NCI-H187 treated with DMSO at 0.1 percent for 48 hours (cell line): ENCODE measurements at places on chromosomes 3 and 15.

DNA sequence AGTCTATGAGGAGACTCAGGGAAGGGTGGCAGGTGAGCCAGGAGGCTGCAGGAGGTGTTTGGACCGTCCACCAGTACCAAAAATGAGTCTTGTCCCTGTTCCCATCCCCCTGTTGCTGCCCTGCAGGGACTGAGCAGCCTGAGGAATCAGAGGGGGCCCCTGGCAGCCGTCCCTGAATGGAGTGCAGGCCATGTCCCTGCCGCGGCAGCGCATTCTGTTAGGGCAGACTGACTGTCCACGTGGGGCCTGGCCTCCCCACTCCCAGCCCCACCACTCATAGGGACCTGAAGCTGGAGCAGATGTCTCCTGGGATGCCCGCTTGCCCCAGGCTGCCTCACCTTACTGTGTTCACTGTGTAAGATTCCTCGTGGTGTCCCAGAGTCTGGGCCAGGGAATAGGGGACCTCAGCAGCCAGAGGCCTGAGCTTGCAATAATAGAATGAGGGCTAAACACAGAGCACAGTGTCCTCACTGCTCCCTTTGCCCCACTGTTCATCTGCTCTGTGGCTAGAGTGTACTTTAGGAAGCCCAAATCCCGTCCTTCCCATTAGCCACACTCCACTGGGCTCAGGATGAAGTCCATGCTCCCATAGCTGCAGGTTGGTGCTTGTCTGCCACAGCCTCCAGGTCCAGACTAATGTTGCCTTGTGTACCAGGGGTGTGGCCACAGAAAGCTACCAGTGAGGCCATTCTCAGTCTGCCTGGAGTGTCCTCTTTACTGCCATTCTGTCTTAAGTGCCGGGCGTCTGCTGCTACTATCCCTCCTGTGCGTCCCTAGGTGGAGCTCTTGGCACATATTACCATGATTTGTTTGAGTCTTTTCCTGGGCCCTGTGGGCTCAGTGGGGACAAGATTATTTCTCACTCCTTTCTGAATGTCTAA is 63.2 kb downstream of the HCN4 start:
- DNase-seq = peak; percentile 82

DNA sequence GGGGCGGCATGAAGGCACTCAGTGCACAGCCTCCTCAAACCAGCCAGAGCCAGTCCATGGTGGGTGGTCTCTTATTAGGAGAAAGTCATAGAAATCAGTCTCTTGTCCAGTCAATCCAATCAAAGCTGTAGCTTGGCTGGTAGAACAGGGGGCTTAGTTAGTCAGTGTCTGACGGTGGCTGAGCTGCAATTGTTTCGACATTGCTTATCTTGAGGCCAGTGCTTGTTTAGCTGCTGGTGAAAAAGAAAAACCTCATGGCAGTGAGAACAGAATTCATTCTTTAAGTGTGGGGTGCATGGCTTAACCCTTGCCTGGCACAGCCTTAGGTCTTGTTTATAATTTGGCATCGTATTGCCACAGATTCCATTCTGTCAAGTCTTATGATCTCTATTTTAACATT is 53.9 kb downstream of the FGD5 start:
- no peak for DNase-seq

DNA sequence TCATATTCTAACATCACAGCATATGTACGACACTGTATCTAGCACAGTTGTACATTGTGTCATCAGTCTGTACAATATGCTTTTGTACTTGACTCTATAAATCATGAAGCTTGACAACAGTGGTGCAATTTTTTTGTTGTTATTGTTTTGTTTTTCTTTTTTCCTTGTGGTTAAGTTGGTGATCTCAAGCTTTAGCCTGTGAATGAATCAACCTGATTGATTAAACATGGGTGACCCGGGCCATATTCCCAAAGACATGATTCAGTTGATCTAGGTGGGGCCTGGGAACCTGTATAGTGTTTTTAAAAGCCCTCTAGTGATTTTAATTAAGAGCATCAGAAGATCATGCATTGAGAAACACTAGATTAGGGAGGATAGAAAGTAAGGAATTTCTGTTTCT is 101.8 kb upstream of the AADACL2 start:
- no peak for DNase-seq

GRCh38 chr3:69294014-69294766 is 91.7 kb downstream of the FRMD4B start:
- no peak for DNase-seq

DNA sequence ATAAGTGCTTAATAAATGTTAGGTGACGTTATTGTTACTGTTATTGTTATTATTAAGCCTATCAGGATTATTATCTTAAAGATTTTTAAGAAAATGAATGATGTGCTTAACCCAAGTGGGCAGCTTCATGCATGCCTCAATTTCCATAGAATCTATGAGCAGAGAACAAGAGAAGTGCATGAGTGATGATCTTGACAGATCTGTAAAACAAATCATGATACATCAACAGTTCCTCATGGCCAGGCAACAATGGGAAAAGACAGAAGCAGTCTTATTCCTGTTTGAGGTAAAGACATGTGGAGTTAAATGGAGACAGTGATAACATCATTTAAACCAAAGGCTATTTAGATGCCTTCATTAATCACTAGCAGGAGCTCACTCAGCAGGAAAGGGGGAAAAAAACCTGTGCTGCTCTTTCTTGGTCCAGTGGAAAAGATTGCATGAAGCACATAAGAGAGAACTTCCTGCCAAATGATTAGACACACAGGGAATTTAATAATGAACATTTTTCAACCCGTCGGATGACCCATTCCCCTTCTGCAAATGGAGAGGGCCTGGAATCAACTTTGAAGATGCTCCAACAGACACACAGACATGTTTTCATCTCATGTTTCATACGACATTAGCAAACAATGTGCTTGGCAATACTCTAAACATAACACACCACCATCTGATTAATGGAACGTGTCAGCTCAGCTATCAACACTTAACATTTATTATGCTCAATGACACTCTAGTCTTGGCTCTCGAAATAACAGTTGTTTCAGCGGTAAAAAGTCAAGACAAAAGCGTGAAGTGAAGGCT is 212.2 kb upstream of the LRRN1 start:
- DNase-seq = no peak

DNA sequence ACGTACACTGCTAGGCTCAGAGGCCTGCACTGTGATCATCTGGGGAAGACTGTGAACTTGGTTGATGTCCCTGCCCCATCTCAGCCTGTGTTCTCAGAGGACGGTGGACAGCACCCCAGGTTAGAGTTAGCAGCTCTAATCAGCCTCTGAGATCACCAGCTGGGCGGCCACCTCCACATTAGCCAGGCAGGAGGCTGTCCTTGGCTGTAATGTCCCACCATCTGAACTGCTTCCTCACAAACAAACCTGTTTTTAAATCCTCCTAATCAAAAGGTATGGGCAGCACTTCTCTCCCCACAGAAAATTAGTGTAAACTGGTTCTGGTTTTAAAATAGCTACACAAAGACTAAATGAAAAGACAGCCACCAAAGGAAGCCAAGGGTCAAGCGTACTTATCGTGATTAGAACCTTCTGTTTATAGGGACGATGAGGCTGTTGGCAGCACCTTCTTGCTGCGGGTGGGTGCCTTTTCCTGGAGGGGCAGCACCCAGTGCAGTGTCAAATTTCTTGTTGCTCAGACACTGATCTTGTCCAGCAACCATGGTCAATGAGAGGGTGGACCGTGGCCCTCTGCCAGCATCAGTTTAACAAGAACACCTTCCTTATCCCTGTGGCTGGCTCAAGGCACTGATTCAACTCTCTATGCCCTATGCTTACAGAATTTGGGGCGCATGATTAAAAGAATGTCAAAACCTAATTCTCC is 24.6 kb downstream of the ACSBG1 start:
- no peak for DNase-seq
